ENCODE measurements at places on chromosomes 6 and 20.

- DNase-seq, result no peak
Observed at GRCh38 chr20:14335052-14335451, 2.4 kb downstream of the FLRT3 start.

GRCh38 chr6:170091000-170091638 lies 199.8 kb downstream of the DLL1 start:
- DNase-seq, result no peak

DNA sequence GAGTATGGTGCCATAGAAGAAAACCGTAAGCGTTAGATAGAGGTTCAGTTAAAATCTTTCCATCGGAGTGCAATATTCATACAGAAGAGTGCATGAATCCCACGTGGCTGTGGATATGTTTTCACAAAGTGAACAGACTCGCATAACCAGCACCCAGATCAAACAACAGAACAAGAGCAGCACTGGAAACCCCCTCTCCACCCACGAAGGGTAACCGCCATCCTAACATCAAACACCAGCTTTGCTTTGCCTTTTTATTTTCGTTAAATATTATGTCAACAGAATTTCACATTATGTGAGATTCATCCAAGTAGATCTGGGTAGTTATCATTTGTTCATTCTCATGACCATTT lies 4.7 kb downstream of the GTSF1L start:
- no peak for DNase-seq

DNA sequence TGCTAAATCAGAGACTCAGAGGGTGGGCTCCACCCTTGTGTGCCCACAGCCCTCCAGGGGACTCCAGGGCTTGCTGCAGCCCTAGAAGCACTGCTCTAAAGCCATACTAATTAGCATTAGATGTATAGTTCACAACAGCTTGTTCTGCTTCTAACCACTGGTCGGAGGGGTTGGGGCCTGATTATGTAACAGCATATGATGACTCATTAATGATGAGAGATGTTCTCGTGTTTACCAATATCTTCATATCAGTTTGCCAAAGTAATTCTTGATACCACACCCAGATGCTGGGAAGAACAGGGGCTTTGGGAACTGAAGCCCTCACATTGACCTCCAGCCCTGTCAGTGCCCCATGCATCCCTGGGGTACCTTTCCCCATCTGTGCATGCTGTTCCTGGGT lies 104.1 kb upstream of the FOXA2 start:
- DNase-seq, result no peak

All from NCI-H1694 (cell line).